Tongue (tissue), 3 donors: ENCODE measurements at places on chromosomes 3 and 15. TPM values are rescaled to one million over a fixed set of nuclear protein-coding genes. Genes with fewer than 3 reads are reported as not detected.

DNA sequence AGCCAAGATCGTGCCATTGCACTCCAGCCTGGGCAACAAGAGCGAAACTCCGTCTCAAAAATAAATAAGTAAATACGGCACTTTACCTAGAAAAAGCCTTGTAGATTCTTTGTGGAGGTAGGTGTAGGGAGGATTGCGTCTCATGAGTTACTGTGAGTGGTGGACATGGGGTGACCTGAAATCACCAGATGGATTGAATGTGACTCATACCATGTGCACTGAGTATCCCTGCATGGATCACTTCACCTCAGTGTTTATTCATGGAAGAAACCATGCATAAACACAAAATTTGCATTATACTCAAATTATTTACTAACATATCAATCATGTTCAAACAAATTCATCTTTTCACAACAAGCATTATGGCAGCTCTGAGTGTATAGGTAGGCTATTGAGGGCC is 55.9 kb downstream of the MRPS25 start:
- no peak for DNase-seq

DNA sequence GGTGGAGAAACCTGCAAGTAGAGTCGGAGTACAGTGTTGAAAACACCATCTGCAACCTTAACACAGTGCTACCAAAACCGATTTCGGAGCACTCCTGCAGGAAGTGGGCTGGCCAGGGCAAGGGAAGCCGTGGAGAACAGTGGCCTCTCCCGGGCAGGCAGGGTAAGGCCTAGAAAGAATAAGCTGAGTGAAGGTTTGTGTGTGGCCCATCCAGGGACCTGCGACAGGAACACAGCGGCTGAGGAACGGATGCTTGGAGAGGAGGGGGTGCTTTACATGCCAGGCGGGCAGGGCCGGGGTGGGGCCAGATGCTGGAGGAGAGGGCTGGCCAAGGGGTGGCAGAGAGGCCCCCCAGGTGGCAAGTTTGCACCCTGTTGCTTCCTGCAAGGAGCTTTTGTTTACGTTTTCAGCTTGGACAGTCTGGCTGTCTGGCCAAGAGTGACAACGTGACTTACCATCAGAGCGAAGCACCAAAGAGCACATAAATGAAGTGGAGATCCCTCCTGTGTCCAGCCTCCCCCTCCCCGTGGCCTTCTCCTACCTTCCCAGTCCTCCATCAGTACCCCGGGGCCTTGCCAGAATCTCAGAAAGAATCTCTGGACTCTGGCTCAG is 156.5 kb downstream of the PGPEP1L start:
- peak; percentile 82 for DNase-seq

DNA sequence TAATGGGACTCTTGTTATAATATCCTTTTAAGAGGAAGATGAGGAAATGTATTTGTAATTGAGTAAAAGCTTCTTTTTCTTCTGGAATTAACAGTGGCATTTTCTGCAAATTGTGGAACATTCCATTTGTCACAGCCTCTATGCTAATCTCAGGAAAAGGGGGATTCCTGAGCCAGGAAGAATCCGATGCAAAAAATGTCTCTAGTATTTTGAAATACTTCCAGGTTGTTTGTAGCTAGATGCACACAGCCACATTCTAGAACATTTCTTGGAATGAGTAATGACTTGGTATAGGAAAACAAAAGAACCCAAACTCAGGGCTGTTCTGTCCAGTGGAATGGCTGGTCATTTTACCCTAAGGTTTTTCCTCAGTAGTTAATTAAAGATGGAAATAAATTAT is 98.5 kb upstream of the SLC2A2 start:
- DNase-seq: no peak

DNA sequence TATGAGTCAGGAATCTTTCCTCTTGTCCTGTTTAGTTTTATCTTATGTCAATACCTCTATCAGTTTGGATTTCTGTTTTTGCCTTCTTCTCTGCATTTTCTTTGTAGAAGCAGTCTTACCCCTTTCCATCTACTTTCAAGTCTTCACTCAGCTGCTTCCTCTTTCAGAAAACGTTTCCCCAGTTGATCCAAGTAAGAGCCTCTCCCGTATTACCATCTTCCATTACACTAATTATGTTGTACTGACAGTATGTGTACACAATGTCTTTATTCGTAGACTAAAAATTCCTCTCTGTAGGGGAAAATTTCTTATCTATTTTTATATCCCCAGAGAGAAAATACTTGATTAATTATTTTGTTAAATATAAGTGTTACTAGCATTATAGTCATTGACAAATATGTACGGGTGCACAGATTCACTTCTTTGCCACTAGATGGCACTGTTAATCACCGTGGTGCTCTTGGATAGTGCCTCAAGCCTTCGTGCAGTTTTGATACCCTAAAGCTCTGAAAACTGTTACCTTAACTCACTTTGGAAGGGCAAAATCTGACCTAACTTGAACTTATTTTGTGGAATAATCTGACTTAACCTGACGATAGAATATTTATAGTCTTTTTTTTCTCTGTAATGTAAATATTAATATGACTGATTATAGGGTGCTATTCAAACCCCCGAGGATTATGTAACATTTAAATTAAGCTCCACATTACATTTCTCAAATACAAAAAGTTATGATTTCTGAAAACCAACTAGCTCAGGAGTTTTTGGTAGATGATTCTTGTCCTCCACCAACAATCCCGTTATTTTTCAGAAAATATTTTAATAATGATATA is 74.2 kb upstream of the POU1F1 start:
- peak; percentile 74 for DNase-seq

DNA sequence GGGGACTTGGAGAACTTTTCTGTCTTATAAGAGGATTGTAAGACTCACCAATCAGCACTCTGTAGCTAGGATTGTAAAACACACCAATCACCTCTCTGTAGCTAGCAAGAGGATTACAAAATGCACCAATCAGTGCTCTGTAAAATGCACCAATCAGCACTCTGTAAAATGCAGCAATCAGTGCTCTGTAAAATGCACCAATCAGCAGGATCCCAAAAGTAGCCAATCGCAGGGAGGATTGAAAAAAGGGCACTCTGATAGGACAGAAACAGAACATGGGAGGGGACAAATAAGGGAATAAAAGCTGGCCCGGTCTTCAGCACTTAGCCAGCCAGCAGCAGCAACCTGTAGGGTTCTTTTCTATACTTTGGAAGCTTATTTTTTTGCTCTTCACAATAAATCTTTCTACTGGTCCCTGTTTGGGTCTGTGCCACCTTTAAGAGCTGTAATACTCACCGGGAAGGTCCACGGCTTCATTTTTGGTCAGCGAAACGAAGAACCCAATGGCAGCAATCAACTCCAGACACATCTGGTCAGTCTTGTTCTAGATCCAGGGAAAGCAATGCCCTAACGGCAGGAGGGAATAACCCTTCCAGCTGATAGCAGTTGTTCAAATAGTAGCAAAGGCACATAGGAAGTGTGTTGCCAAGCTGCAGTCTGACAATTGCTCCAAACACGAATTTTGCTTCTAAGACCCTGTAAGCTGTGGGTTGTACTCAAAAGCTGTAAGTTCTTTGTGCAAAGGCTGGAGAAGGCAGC is 135.6 kb downstream of the TJP1 start:
- DNase-seq: no peak

DNA sequence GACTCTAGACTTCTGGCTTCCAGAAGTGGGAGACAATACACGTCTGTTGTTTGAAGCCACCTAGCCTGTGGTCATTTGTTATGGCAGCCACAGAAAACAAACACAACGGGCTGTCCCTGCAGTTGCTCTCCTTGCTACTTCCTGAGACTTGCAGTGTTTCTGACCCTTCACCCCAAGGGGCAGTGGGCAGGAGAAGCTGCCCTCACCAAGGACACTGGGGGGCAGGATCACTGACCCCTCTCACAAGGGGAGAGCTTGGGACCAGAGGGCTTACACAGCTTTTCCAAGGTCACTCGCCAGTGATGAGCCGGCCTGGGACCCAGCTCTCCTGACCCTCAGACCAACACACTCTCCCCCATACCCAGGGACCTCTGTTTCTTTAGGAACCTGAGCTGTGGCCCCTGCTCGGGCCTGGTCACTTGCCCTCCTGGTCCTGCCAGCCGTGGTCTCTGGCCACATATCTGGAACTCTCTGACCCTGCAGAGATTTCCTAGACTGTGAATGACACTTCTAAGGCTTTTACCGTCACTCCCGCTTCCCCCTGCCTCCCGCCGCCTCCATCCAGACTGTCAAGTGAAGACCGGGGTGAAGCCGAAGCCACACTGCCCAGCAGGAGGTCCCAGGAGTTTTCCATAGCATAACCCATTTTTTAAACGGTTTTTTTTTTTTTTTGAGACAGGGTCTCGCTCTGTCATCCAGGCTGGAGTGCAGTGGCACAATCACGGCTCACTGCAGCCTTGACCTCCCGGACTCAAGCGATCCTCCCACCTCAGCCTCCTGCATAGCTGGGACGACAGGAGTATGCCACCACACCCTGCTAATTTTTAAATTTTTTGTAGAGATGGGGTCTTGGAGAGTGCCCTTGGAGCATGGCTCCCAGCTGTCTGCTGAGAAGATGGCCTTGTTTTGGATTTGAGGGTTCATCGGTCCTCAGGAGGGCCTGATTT is 4.4 kb downstream of the ATP2B2 start:
- no peak for DNase-seq

DNA sequence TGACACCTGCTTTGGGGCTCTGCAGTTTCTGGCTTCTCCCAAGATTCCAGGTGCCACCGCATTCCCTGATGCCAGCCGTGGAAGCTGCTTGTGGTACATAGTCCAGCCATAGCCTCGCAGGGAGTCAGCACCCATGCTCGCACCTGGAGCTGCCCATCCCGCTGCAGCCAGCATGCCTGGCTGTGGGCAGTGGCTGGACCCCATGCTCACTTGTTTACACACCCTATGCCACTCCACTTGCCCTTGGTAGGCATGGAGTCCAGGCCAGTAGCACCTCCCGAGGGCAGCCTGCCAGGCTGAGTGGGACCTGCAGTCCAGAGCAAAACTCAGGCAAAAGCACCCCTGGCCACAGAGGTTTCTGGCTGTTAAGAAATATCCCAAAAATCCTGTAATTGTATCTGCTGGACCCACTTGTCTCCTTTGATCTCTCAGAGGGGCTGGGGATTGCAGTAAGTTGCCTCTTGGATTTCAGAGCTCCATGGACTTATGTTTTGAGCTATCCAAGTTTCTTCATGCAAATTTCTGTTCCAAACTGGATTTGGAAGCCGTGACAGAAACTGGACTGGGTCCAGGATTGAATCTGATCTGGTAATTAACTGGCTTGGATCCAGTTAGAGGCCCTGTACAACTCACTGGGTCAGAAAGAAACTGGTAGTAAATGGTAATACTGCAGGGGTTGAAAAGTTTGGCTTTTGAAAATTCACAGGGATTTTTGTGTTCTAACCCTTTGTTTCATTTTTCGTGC is 149.3 kb downstream of the FMN1 start:
- peak; percentile 91 for DNase-seq

- DNase-seq: no peak
These were observed 74.7 kb downstream of the XXYLT1 start for GRCh38 chr3:195196266-195196665.

GRCh38 chr3:146466604-146467003 is 2.8 kb downstream of the PLSCR2 start:
- DNase-seq: no peak

- DNase-seq: no peak
These were observed 754.5 kb upstream of the ALCAM start for GRCh38 chr3:104612218-104612617.

- DNase-seq: peak; percentile 75
These were observed 455 bp upstream of the SNAP23 start for GRCh38 chr15:42494998-42495360.

DNA sequence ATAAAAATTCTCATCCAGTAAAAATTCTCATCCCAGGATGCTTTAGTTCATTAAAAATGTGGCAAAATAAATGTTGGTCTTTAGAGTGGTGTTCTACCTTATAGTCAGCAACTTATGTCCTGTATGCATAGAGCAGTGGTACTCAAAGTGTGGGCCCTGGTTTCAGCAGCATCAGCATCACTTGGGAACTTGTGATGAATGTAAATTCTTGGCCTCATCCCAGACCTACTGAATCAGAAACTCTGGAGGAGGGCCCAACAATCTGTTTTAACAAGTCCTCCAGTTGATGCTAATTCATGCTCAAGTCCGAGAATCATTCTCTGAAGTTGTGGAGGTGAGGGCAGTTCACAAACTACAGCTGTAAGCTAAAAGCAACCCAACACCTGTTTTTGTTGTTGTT is 307.3 kb upstream of the SATB1 start:
- DNase-seq: no peak

- DNase-seq: no peak
These were observed 54.3 kb downstream of the LRRN1 start for GRCh38 chr3:3853544-3853943.

- no peak for DNase-seq
These were observed 230.1 kb upstream of the UBE2E1 start for GRCh38 chr3:23575697-23576096.

DNA sequence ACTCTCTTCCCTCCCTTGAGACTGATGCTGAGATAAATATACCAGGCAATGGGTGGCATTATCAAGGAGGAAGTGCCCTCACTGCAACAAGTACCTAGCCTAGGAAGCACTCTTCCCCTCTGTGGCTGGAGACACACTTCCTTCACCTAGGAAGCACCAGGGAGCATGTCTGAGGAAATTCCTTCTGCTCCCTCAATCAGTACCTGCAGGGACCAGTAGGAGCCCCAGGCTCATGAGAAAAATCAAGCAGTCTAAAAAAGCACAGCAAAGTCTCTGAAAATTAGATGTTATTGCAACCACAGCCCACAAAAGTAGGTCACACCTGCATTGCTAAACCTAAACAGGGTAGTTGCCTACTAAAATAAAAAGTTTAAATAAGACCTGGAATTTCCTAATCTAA is 78.2 kb upstream of the TRPM1 start:
- DNase-seq: no peak

DNA sequence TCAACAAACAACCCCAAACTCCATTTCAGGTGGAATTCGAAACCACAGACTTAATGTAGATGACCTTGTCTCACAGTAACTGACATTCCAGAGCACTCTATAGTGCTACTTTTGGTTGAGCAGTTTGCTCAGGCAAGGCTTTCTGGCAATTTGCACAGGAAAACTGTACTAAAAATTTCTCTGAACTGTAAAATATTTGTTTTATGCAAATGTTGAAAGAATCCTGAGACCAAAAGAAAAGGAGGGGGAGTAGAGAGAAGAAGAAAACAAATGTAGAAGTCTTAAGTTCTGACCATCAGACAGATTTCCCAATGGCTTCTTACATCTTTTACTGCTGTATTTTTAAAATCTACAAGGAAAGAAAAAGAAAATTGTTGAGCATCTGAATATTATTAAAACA is 53.5 kb downstream of the DTWD1 start:
- DNase-seq: peak; percentile 7

DNA sequence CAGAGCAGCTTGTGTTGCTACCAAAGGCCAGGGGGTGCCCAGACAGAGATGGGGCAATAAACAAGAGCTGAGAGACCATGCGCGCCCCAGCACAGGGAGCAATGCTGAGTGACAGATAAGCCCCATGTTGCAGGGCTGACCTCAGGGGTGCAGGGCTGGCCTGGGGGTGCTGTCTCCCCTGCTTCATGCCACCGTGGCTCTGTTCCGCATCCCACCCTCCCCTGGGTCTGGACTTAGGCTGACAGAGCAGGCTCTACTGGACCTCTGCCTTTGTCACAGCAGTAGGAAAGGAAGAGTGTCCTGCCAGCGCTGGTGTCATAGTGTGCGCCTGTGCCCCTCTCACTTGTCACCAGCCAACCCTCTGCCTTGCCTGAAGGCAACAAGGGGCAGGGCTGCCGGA is 67.4 kb upstream of the IQSEC1 start:
- no peak for DNase-seq

The HIGD2B gene
- total RNA-seq: not detected

The NEIL1 gene
- total RNA-seq: 22.7 TPM

The HRH1 gene
- 9.6 TPM for total RNA-seq

The C3orf62 gene
- 4.1 TPM for total RNA-seq

The BNC1 gene
- total RNA-seq: 2.8 TPM

The RBPMS2 gene
- 0.41 TPM for total RNA-seq

The KLF15 gene
- total RNA-seq: 12.1 TPM

The ITPR1 gene
- 47.3 TPM for total RNA-seq

The BHLHE40 gene
- 77.1 TPM for total RNA-seq

The LSAMP gene
- 7.7 TPM for total RNA-seq

The SCAMP2 gene
- total RNA-seq: 49.9 TPM
